ENCODE measurements at places on chromosomes 3 and 15. TPM values are rescaled to one million over a fixed set of nuclear protein-coding genes. Genes with fewer than 3 reads are reported as not detected.

The CELF6 gene
- total RNA-seq, result 9.8 TPM

The IL5RA gene
- not detected for total RNA-seq

The PIGX gene
- 40.6 TPM for total RNA-seq

The PAK6 gene
- total RNA-seq, result 42.1 TPM

The AGBL1 gene
- total RNA-seq, result not detected

The REC114 gene
- not detected for total RNA-seq

The CDHR4 gene
- total RNA-seq, result not detected

The TRIM69 gene
- total RNA-seq, result 23.6 TPM

The DNAJB8 gene
- not detected for total RNA-seq

The SEMA3F gene
- 13.2 TPM for total RNA-seq

The DBR1 gene
- 16.8 TPM for total RNA-seq

The GOLGA8N gene
- 93.5 TPM for total RNA-seq

The IL17RE gene
- total RNA-seq, result 8.1 TPM

The GOLGA6L9 gene
- 5.2 TPM for total RNA-seq

The GPR15 gene
- total RNA-seq, result not detected

The ADAMTS7 gene
- 1.8 TPM for total RNA-seq

The TMEM40 gene
- total RNA-seq, result not detected

The PLA2G4B gene
- total RNA-seq, result 9.9 TPM

The NR1I2 gene
- total RNA-seq, result not detected

The ZKSCAN7 gene
- 6.1 TPM for total RNA-seq

The CPN2 gene
- not detected for total RNA-seq

The IGSF11 gene
- total RNA-seq, result 0.29 TPM

The CD200R1 gene
- 0.98 TPM for total RNA-seq

The IMPG2 gene
- 0.27 TPM for total RNA-seq
